ENCODE measurements at places on chromosomes 1 and 21. TPM values are rescaled to one million over a fixed set of nuclear protein-coding genes. Genes with fewer than 3 reads are reported as not detected.
A peak's percentile ranks its signal among the peaks of the same experiment; 100 is the strongest.

Gene PAPPA2
- 4.9 TPM for polyA plus RNA-seq

Gene IQGAP3
- 0.13 TPM for polyA plus RNA-seq

Gene UBASH3A
- polyA plus RNA-seq, result not detected

GRCh38 chr1:59452559-59452958 lies 155.7 kb downstream of the FGGY start:
- DNase-seq, result no peak

DNA sequence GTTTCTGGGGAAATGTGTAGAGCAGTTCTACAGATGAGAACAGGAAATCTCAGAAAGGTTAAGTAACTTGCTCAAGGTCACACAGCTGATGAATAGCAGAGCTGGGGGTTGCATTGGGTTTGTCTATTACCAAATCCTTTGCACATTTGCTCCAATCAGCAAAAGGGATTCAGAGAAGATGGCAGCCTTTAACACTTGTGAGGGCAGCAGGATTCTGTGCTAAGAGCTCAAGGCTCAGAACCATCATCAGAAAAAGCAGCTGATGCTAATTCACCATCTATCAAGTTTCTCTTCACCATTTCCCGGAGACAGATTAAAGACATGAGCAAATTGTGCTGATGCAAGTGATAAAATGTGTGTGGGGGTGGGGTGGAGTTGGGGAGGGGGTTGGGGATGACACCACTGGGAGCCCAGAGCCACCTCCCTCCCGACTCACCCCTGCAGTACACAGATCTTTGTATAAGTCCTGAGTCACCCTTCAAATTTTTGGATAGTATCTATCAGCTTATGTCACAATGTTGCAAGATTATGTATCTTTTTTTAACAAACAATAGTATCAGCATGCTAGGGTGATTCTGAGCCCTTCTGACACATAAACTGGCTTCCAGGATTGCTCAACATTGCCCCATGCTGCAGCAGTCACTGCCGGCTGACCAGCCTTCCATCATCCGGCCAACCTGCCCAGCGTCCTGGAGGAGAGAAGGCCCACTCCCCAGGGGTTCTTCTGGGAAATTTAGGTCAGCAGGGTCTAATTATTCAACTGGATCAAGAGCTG lies 2.8 kb upstream of the SPSB1 start:
- DNase-seq, result no peak

DNA sequence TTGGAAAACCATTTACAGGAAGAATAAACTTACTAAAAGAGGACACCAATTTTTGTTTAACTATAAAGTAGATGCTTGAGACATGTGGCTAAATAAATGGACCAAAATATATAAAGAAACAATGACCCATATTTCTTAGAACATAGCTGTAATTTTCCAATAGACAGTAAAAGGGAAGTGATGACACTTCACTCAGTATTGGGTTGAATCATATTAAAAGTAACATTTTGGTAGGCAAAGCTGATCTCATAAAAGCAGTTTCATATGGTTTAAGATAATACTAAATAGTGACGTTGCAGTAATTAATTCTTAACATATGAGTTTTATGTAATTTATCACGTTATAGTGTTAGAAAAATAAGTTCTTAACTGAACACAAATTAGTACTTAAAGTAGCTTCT lies 308.9 kb upstream of the RUNX1 start:
- no peak for DNase-seq

DNA sequence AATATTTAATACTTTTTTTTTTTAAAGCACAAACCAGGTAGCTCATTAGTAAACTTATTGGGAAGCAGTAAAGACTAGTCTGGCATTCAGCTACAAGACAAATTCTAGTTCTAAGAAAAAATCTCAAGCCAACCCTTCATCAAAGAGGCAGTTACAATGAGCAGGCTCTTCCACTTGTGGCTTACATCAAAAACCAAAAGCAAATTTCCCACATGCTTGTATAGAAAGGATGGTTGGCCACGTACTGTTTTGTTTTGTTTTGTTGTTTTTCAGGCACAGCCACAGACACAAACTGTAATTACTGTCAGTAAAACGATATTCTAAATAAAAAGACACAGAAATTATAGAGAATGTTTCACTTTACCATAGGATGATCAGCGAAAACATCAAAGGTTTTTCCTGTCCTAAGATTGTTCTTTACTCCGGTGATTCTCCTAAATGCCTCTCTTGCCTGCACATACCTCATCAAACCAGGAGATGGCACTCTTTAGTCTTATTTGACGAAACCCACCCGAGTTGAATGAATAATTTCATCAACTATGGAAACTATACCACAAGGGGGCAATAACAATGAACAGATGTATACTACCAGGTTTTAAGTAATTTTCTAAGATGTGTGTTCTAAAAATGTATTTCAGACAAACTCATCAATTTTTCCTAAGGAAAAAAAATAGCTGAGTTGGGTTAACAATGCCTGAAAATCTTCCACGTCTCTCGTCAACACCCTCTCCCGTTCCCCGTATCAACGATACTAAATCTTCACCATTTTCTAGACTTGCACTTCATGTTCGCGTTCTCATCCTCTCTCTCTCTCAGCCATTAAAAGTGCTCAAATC lies 26.9 kb downstream of the RPL5 start:
- DNase-seq, result peak; percentile 92

- DNase-seq, result peak; percentile 82
Measured at GRCh38 chr1:9689011-9689706, 37.6 kb downstream of the PIK3CD start.

GRCh38 chr1:7187112-7187493 lies 401.8 kb downstream of the CAMTA1 start:
- no peak for DNase-seq

GRCh38 chr1:10257851-10258250 lies 47.5 kb downstream of the KIF1B start:
- no peak for DNase-seq

- no peak for DNase-seq
Measured at GRCh38 chr1:224703702-224704101, 87.6 kb downstream of the CNIH3 start.

- no peak for DNase-seq
Measured at GRCh38 chr1:48735796-48736195, 40.9 kb downstream of the BEND5 start.

Measured in kidney (tissue), 22 donors.